GM23338 (cell line): ENCODE measurements at places on chromosomes 3 and 15. TPM values are rescaled to one million over a fixed set of nuclear protein-coding genes. Genes with fewer than 3 reads are reported as not detected.
A peak's percentile ranks its signal among the peaks of the same experiment; 100 is the strongest.

- peak; percentile 77 for DNase-seq
- H3K4me1 ChIP-seq, result peaks cover 6% of the 10 kb centered on the region; the same call in 1 of the 2 replicates
- H3K27me3 ChIP-seq, result peaks cover 22% of the 10 kb centered on the region
- H3K4me3 ChIP-seq, result peak overlapping the region; percentile 96
- H3K27ac ChIP-seq, result no peak overlapping the region
These were observed 225.9 kb upstream of the C2CD4B start for GRCh38 chr15:62390791-62391640.

- H3K27me3 ChIP-seq, result no peaks in the 10 kb centered on the region
- H3K4me3 ChIP-seq, result no peak overlapping the region
- H3K4me1 ChIP-seq, result peaks cover 23% of the 10 kb centered on the region
- no peak overlapping the region for H3K27ac ChIP-seq
- no peak for DNase-seq
These were observed 327.5 kb downstream of the RORA start for GRCh38 chr15:60901647-60902046.

The TMEM115 gene
- 41.9 and 49.2 TPM in 2 replicates for total RNA-seq

The ZBTB20 gene
- total RNA-seq, result 2.6 and 3.3 TPM in 2 replicates

DNA sequence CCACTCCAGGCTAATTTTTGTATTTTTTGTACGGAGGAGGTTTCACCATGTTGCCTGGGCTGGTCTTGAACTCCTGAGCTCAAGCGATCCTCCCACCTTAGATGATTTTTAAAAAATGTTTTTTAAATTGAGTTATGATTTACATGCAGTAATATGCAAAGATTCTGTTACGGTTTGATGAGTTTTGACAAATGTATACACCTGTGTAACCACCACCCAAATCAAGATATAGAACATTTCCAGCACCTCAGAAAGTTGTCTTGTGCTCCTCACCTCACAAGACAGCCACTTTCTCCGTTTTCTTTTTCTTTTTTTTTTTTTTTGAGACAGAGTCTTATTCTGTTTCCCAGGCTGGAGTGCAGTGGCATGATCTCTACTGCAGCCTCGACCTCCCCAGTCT, 4.8 kb downstream of the SLC6A6 start:
- H3K27me3 ChIP-seq, result no peaks in the 10 kb centered on the region
- peaks cover 49% of the 10 kb centered on the region for H3K4me1 ChIP-seq

The SLC41A3 gene
- 27.3 and 29.8 TPM in 2 replicates for total RNA-seq

DNA sequence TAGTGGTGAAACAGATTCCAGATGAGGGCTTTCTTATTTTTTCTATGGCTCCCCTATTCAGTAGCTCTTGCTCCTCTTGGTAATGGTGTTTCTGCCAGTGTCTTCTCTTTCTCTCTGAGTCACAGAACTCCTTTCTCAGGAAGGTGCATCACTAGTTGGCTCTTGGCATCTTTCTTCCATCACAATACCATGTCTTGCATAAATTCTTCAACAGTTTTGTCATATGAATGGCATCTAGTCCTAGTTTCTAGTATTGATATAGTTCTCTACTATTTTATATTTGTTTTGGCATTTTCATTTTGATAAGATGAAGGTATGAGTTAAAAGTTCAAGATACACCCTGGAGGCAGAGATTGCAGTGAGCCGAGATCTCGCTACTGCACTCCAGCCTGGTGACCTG, 51.0 kb downstream of the REC114 start:
- no peak for DNase-seq
- no peak overlapping the region for H3K4me3 ChIP-seq
- no peaks in the 10 kb centered on the region for H3K4me1 ChIP-seq
- H3K27ac ChIP-seq, result no peak overlapping the region
- H3K27me3 ChIP-seq, result no peaks in the 10 kb centered on the region

The LINGO1 gene
- 52.0 and 63.1 TPM in 2 replicates for total RNA-seq

DNA sequence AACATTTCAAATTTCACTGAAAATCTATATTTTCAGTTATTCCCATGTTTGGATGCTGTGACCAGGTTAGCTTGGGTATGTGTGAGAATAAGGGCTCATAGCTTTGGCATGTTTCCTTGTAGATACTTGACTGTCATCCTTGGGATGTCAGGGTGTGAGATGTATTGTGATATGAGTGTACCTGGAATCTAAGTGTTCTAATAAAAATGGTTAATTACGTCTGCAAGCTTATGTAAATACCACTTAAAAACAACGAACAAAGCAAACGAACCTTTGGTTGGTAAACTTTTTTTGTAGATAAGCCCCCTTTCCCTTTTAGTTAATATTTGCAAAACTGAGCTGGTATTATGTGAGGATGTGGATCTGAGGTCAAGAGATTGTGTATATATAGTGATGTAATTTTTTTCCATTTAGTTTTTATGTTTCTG, 63.5 kb downstream of the FNDC3B start:
- H3K36me3 ChIP-seq, result no peaks in the 10 kb centered on the region
- H3K27ac ChIP-seq, result peak overlapping the region; percentile 13; the same call in 1 of the 2 replicates
- H3K27me3 ChIP-seq, result no peaks in the 10 kb centered on the region
- DNase-seq, result no peak
- H3K4me3 ChIP-seq, result no peak overlapping the region

GRCh38 chr15:99180086-99180963, 69.1 kb downstream of the TTC23 start:
- H3K36me3 ChIP-seq, result no peaks in the 10 kb centered on the region
- no peak for DNase-seq

GRCh38 chr3:105334138-105334882, 32.4 kb upstream of the ALCAM start:
- DNase-seq, result no peak
- no peaks in the 10 kb centered on the region for H3K27me3 ChIP-seq
- no peak overlapping the region for H3K4me3 ChIP-seq
- no peaks in the 10 kb centered on the region for H3K36me3 ChIP-seq
- no peak overlapping the region for H3K27ac ChIP-seq

- H3K4me1 ChIP-seq, result no peaks in the 10 kb centered on the region
- H3K27me3 ChIP-seq, result no peaks in the 10 kb centered on the region
- no peak for DNase-seq
- peaks cover 29% of the 10 kb centered on the region for H3K36me3 ChIP-seq
- H3K27ac ChIP-seq, result no peak overlapping the region
These were observed 16.3 kb downstream of the CRTAP start for GRCh38 chr3:33130144-33130543.

The HTD2 gene
- 8.7 and 19.3 TPM in 2 replicates for total RNA-seq
